Activated CD8-positive, alpha-beta memory T cell treated with anti-CD3 and anti-CD28 coated beads for 48 hours (primary cell): ENCODE measurements at places on chromosomes 1 and 21.

DNA sequence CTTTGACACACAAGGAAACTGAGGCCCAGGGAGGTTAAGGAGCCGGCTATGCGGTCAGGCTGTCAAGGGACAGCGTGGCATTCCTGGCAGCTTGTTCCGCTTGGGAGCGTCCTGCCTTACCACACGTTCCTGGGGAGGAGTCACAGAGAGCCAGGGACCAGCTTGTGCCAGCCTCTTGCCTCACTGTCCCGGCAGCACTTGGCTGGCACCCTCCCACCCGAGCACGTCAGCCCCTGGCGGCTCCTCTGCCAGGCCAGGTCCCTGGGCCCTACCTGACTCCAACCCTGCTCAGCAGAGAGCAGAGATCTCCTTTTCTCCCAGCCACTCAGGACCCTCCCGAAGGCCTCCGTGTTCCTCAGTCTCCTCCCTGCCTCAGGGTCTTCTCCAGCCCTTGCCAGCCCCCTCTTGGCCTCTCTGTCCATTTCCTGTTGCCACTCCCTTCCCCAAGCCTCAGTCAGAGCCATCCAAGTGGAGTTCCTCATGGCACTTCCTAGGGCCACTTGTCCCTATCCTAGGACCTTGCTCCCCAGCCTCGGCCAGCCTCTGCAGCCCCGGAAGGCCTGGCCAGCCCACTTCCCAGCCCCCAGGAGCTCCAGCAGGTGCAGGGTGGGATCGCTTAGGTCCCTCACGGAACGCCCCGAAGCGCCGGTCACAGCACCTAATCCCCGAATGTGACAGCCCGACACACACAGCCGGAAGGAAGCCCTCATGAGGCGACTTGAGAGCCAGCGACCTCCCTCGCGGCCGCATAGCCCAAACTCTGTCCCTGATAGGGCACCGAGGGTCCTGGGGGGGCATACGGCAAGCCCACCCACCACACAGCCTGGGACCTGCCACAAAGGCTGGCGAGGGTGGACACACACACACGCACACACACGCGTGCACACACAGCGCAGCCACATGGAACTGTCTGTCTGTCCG is 130.3 kb downstream of the CASZ1 start:
- DNase-seq = no peak

DNA sequence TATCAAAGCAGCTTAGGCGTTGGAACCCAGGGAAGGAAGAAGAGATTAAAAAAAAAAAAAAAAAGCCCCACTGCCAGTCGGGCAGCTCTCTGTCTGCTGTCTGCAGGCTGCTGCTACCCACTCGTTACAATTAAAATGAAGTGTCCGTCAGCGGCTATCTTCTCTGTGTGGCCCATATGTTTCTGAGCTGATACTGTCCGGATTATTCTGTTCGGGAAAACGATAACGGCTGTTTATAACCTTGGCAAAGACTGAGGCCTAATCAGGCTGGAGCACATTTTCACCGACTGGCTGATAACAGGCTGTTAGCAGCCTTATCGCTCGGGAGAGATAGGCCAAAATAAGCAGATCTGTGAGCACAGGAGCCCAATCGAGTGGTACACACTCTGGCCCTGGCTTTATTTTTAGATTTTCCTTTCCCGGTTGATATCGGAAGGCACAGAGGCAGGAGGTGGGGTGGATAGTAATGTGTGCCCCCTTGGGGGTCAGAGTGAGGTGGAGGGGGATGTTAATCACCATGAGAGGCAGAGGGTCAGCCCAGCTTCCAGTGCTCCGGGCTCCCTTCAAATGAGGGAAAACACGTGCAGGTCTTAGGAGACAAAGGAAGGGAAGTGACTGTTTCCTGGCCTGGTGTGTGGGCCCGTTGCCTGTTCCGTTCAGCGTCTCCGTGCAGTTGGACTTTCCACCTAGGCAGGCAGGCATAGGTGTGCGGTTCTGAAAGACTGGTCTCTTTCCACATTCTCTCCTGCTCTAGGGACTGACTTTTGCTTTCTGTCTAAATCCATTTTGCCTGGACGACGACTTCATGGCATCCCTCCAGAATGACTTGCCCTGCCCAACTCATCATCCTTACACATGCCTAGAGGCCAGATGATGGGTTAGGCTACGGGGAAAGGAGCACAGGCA is 153.4 kb downstream of the PBX1 start:
- no peak for DNase-seq

DNA sequence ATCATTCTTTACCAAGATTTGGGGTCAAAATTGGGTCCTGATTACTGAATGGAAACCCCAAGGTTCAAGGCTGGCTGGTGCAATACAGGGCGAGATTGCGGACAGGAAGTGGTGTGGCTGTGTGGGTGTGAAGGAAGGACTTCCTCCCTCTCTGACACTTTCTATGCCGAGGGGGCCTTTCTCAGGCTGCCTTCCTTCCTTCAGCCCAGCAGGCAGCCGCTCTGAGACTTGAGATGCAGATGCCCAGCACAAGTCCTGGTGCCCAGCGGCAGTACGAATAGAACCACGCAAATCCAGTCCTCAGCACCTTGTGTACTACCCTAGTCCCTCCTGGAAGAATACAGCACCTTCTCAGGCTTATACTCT is 16.3 kb downstream of the BATF3 start:
- peak; percentile 55 for DNase-seq

DNA sequence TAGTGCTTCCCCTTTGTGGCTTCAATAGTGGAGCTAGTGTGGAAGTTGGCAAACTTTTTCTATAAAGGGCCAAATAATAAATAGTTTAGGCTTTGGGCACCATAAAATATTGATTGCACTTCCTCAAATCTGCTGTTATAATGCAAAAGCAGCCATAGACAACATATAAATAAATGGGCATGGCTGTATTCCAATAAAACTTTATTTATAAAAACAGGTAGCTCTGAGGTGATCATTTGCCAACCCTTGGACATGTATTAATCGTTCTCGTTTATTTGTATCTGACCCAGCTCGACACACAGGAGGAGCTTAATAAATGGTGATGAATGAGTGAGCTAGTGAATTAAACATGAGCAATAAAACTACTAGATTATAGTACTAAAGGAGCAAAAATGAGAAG is 13.3 kb downstream of the KAZN start:
- no peak for DNase-seq

DNA sequence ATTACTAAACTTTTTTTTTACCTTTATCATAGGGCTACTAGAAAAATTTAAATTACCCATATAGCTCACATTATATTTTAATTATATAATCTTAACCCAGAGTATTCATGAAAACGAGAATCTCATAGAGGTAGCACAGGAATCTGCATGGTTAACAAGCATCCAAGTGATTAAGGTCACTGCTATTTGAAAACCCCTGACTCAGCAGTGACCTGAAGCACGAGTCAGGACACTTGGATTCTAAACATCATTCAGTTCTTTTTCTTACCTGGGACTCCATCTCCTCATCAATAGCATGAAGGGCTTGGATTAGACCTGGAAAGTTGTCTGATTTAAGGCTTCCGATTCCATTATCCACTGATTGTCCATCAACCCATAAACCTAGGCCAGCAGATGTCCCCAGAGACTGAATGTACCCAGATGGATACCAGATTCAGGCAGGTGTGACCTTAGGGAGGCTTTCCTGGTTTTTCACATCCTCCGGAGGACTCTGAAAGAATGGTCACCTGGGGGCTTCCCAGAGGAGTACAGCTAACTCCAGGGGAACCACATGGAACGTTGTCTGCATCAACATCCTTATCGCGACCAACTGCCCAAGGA is 174.3 kb downstream of the SETD4 start:
- no peak for DNase-seq

- DNase-seq = no peak
Measured at GRCh38 chr1:45722809-45723208, 27.6 kb downstream of the IPP start.

- no peak for DNase-seq
Measured at GRCh38 chr1:85132078-85132720, 68.6 kb downstream of the SYDE2 start.
